ENCODE measurements at places on chromosomes 11 and 22.
A peak's percentile ranks its signal among the peaks of the same experiment; 100 is the strongest.

- no peak for DNase-seq
Observed at GRCh38 chr22:11613898-11614755, 3913.9 kb upstream of the OR11H1 start.

- no peak for DNase-seq
Observed at GRCh38 chr11:19428206-19429002, 187.7 kb upstream of the E2F8 start.

DNA sequence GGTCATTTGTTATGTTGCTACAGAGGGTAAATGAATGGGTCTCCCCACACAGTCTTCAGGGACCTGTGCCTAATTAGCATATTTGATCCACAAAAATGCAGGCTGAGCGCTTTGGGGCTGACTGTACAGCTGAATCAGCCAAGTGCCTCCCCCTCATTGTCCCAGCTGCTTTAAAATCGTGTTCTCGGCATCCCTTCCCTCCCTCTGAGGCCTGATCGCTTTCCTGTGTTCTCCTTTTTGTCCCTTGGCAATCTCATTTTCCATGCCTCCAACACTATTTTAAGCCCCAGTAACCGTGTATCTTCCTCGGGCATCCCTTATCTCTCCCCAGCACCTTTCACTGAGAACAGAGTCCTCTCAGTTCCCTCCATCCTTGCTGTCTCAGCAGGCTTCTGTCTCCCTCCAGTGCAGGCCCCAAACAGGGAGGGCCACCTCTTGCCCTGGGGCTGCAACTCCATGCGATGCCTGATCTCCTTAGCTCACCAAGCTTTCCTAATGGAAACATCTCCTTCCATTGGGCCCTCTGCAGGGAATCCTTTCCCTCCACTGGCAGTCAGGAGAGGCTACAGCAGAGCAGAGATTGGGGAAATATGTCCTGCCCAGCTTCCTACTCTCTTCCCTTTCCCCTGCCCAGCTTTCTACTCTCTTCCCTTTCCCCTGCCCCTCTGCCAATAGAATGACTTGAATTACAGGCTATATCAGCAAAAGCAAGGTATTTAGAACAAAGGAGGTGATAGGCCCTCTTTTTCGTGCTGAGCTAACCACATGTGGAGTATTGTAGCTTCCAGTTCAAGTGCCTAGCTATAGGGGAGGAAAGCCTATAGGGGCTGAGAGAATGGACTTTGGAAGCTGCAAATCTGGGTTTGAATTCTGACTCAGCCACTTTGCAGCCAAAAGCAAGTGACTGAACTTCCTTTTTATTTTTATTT lies 13.8 kb downstream of the UQCR10 start:
- DNase-seq: no peak

- no peak for DNase-seq
Observed at GRCh38 chr11:77064648-77065217, 2.0 kb upstream of the CAPN5 start.

- DNase-seq: no peak
Observed at GRCh38 chr11:122036018-122036417, 80.0 kb downstream of the BLID start.

- no peak for DNase-seq
Observed at GRCh38 chr11:83056611-83057010, 15.1 kb downstream of the RAB30 start.

DNA sequence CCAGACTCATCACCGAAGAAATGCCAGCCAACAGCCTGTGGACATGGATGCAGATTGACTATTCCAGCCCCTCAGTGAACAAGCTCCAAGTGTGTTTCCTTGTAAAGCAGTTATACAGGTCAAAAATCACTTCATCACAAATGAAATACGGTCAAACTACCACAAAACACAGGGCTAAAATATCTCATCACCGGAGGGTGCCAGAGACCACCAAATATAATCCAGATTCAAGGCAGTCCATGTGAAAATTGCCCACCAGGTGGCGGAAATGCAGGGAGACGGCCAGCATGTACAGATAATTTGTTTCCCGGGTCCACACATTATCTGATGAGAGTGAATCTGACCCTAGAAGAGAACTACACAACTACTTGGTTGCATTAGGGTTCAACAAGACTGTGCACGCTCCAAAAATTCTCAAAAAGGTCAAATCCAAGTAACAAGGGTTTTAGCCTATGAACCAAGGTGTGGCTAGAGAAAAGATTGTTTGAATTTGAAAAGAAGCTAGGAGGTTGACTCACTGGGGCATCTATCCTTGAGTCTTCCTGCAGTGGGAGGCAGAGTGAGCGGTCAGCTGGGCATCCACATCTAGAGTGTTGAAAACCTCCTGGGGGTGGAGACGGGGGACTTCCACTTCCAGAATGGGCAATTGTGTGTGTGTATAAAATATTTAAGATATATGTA lies 71.7 kb downstream of the IGLL5 start:
- peak; percentile 71 for DNase-seq

DNA sequence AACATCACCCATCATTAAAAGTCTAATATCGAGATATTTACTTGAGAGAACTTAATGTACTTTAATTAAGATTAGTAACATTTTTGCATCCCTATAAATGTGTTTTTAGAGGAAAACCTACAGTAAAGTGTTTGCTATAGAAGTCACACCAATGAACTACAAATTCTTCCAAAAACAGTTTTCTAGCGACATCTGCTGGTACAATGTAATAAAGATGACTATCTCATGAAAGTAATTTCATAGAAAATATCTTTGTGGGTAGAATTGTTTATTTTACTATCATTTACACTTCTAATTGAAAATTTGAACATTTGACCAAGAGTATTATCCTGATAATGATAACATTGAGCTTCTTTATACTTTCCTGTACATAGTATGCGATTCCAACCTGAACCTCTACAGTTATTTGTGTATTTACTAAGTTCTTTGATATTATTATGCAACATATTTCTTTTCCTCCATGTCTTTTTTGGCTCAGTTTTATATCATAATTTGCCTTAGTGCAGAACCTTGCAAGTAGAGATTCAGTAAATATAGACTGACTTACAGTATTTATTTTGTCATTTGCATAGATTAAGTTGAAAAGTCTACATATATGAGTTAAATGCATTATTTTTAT lies 252.7 kb downstream of the TMEM135 start:
- peak; percentile 66 for DNase-seq

DNA sequence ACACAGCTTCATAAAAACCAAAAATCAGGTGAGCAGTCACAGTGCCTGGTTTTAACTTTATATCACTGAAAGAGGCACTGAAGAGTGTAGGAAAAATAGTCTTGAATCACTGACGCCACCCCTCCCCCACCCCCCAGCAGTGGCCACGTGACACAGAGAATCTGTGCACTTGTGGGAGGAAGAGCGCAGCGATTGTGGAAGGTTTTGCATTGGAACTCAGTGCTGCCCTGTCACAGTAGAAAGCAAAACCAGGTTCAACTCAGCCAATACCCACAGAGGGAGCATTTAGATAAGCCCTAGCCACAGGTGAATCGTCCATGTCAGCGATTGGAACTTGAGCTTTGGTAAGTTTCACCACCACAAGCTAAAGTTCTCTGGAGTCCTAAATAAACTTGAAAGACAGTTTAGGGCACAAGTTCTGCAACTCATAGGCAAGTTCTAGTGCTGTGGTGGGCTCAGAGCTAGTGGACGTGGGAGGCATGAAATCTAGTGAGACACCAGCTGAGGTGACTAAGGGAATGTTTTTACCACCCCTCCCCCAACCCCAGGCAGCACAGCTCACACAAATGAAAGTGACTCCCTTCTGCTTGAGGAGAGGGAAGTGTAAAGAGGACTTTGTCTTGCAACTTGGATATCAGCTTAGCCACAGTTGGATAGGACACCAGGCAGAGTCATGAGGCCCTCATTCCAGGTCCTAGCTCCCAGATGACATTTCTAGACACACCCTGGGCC lies 13.3 kb downstream of the OR52B2 start:
- no peak for DNase-seq

- DNase-seq: no peak
Observed at GRCh38 chr22:20429254-20430100, 8.1 kb downstream of the SCARF2 start.

GRCh38 chr22:45159652-45160462 lies 3.9 kb upstream of the NUP50 start:
- no peak for DNase-seq

GRCh38 chr11:79100093-79100910 lies 340.5 kb downstream of the TENM4 start:
- DNase-seq: peak; percentile 27

DNA sequence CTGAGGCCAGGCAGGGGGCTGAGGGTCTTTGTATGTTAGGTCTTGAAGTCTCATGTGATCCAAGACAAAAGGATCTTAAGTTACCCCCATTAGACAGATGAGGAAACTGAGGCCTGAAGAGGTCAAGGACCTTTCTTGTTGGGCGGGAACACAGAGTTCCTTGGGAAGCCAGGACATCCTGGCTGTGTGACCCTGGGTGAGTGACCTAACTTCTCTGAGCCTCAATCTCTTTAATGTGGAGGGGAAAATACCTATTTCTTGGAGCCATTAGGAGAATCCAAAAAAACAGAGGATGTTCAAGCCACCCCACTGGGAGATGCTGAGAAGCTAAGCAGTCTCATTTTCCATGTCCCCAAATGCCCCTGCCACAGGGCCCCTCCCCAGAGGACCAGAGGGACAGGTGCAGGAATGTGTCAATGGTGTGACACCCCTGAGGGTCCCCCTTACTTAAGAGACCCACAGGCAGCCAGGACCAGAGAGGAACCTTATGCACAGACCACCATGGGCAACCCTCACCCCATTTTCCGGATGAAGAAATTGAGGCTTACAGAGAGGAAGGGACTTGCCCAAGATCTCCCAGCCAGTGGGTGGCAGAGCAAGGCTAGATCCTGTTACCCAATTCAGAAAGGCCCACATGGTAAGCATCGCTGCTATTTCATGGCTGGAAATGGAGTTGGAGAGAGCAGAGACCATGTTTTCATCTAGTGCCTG lies 8.0 kb downstream of the RAC2 start:
- no peak for DNase-seq

GRCh38 chr11:64877390-64878222 lies 815 bp downstream of the EHD1 start:
- no peak for DNase-seq

GRCh38 chr11:62880231-62880802 lies 379 bp upstream of the SLC3A2 start:
- DNase-seq: no peak

- no peak for DNase-seq
Observed at GRCh38 chr22:47176573-47177333, 414.3 kb downstream of the TBC1D22A start.

DNA sequence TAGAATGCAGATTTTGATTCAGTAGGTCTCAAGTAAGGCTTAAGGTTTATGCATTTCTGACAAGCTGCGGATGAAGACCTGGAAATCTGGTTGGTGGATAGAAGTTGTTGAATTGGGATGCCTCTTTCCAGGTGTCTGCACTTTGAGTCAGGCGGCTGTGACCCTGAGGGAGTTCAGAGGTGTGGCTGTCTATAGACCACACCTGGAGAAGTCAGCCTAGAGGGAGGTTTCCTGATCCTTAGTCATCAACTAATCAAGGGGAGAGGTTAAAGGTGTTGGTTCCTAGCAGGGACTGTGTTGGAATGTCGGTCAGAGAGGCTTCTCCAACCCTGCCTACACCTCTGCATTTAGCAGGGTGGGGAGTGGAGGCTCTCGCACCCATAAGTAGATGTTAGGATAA lies 8.0 kb downstream of the GLB1L2 start:
- no peak for DNase-seq

- no peak for DNase-seq
Observed at GRCh38 chr11:130023204-130023603, 20.6 kb upstream of the PRDM10 start.

DNA sequence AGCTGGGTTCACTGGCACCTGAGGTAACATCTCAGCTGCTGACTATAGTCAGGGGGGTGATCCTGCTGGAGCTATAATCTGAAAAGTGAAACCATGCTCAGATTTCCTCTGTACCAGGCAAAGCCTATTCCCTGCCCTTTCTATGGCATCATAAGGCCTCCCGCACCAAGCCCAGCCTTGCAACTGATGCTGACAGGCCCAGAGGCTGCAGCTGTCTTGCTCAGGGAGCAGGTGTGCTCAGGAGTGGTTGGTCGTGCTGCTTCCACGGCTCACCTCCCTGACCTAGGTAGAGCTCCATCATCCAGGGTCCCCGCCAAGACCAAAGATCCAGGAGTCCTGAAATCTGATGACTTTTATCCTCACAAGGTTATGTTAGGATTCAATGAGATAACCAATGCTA lies 121.7 kb downstream of the FEZ1 start:
- no peak for DNase-seq

DNA sequence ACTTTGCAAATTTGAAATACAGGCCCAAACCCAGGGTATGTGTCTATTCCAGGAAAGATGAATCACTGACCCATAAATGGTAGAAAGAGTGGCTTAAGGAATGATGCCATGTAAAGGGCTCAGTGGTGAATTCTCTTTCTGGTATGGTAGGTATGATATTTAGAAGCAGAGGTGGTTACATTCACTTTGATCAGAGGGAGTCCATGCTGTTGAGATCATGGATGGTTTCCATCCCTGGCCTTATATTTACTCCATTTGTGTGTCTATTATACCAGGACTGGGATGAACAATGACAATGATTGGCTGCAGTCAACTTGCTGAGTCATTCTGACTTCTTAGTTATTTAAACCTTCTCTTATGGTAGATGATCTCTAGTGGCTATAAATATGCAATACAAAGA lies 419.8 kb upstream of the LRRC4C start:
- no peak for DNase-seq

- DNase-seq: no peak
Observed at GRCh38 chr11:122681735-122682134, 26.2 kb downstream of the UBASH3B start.

DNA sequence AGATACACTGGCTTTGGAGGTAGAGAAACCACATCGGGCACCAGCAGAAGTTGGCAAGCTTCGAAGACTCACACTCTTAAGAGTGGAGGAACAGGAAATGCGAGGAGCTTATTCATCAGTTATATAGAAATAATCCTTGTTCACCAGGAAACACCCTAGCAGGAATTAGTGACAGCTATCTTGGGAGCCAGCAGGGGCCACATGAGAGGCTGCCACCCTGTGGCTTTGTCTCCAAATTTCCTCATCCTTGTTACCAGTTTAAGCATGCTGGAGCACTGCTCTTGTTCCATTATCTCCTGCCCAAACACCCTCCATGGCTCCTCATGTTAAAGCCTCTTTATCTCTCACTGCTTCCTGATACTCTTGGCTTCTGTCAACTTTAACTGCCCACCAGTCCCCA lies 131.0 kb downstream of the PLEKHA7 start:
- no peak for DNase-seq

- no peak for DNase-seq
Observed at GRCh38 chr11:27020751-27021150, 19.9 kb upstream of the BBOX1 start.

GRCh38 chr11:60864856-60865513 lies 2.4 kb upstream of the ZP1 start:
- DNase-seq: no peak

DNA sequence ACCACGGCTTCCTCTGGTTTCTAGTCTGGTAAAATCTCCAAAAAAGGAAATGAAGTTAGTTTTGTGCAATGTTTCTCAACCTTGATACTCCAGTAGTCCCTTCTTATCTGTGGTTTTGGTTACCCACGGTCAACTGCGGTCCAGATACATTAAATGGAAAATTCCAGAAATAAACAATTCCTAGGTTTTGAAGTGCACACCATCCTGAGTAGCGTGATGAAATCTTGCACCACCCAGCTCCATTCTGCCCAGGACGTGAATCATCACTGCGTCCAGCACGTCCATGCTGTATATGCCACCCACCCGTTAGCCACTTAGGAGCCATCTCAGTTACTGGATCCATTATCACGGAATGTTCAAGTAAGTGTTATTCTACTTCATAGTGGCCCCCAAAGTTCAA lies 117.0 kb downstream of the FBXO7 start:
- DNase-seq: no peak
